H1 (cell line): ENCODE measurements at places on chromosomes 5 and 9. TPM values are rescaled to one million over a fixed set of nuclear protein-coding genes. Genes with fewer than 3 reads are reported as not detected.

Gene NR2F1-AS1
- total RNA-seq = 1.6 and 2.1 TPM in 2 replicates

Gene ZFP37
- total RNA-seq = 4.4 and 5.1 TPM in 2 replicates

Gene ITGA1
- 6.6 and 9.0 TPM in 2 replicates for total RNA-seq

Gene C9orf50
- not detected in 2 replicates for total RNA-seq

Gene LECT2
- total RNA-seq = not detected in 2 replicates

Gene CCL28
- not detected in 2 replicates for total RNA-seq

Gene HSD17B3
- total RNA-seq = not detected in 2 replicates

Gene IL17B
- not detected in 2 replicates for total RNA-seq

Gene CDC14B
- total RNA-seq = 43.7 and 44.6 TPM in 2 replicates

Gene FSD1L
- 4.8 and 6.2 TPM in 2 replicates for total RNA-seq

Gene ANXA2R
- 0.17 and 0.29 TPM in 2 replicates for total RNA-seq

Gene PCDHGA10
- 2.1 and 2.2 TPM in 2 replicates for total RNA-seq

Gene NRG2
- total RNA-seq = 0.21 and 0.54 TPM in 2 replicates

Gene DAB2IP
- 39.5 and 41.4 TPM in 2 replicates for total RNA-seq

- H3K36me3 ChIP-seq = peaks cover 5% of the 10 kb centered on the region; the same call in 1 of the 2 replicates
- DNase-seq = no peak
- H3K4me1 ChIP-seq = no peaks in the 10 kb centered on the region
- no peaks in the 10 kb centered on the region for H3K27me3 ChIP-seq
Measured at GRCh38 chr5:125564317-125564975, 818.0 kb upstream of the ZNF608 start.

DNA sequence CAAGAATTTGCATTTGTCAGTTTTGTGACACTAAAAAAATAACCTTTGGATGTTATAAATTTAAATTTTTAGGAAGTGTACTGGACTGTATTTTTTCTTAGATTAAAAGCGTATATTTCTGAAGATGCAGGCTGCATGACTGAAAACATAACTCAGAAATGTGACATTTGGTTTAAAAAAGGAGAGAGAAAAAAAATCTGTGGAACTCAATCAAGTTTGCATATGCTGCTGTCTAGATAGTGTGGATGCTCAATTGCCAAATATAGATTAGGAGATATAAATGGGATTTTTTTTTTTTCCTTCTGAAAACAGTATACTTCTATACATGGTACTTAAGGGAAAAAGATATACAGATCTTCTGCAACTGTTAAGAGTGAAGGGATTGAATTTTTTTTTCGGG lies 402.3 kb downstream of the TAF11L14 start:
- H3K4me3 ChIP-seq = no peak overlapping the region
- no peak overlapping the region for H3K27ac ChIP-seq
- no peak for DNase-seq
- no peaks in the 10 kb centered on the region for H3K36me3 ChIP-seq

DNA sequence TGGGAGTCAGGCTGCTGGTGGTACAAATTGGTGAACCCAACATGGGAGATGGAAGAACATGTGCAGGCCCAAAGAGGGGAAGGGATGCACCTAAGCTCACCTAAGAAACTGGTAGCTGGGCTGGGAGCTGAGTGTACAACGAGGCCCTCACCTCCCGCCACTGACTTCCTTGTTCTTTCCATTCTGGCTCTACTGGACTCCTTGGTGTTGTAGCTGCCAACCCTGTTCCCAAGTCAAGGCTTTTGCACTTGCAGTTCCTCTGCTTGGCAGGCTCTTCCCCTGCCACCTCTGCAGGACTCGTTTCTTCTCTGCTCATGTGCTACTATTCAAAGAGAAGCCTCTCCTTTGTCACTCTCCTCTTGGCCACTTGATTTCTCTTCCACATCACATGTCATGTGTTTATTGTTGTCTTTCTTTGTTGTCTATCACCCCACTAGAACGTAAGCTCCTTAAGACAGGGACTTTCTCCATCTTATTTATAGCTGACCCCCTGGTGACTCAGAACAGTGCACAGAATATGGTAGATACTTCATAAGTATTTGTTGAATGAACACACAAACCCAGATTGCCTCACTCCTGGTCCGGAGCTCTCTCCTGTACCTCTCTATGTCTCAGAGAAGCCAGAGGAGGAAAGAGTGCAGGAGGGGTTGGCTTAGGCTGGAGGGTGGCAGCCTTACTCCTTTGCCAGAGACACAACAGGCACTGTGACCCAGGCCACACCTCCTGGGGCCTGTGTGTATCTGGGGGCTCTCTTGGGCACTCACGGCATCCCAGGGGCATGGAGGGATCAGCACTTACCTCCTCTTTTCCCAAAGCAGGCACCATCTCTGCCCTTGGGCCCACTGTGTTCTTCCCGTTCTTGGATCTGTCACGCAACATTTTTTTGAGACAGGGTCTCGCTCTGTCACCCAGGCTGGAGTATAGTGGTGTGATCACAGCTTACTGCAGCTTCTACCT lies 5.2 kb upstream of the SPINK4 start:
- DNase-seq = no peak
- no peaks in the 10 kb centered on the region for H3K36me3 ChIP-seq
- H3K4me1 ChIP-seq = no peaks in the 10 kb centered on the region

DNA sequence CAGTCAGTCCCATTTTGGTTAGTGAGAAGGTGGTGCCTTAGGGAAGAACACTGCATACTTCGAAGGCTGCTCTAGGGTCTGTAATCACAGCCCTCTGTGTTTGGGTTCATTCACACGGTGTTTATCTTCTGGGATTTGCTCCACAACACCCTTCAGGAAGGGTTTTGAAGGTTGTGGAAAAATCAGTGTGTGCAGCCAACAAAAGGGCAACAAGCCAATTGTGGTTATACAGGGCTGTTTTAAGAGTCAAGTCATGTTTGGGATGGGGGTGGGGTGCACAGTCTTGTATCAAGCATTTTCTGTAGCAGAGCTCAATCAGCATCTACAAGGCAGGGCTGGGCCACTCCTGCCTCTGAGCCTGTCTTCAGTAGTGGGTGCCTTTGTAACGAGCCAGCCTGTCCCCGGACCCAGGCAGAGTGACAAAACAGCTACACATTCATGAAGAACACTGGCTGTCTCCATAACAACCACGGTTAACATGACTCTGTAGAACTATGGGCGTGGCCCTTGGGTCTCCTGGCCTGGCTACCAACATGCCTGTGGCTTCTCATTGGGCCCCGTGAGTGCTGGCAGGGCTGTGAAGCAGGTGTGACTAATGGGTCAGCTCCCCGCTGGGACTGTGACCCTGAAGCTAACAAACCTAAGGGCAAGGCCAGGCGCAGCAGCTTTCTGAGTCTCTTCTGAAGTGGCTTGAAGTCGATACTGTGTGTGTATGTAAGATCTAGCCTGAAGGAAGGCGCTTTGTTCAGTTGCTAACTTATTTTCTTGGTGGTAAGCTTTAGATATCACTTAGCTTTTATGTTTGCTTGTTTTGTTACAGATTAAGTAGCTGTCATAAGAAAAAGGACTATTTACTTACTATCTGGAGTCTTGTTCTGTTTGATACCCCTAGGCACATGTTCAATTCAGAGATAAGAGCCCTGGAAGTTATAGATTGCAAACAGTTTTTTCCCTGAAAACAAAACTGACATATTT lies 27.9 kb upstream of the GOLM1 start:
- peaks cover 5% of the 10 kb centered on the region for H3K4me1 ChIP-seq
- DNase-seq = peak; percentile 68
- no peaks in the 10 kb centered on the region for H3K27me3 ChIP-seq
- H3K36me3 ChIP-seq = no peaks in the 10 kb centered on the region

GRCh38 chr5:175697846-175698245 lies 40.0 kb downstream of the HRH2 start:
- H3K4me1 ChIP-seq = peaks cover 2% of the 10 kb centered on the region; the same call in 1 of the 2 replicates
- no peak overlapping the region for H3K4me3 ChIP-seq
- no peaks in the 10 kb centered on the region for H3K36me3 ChIP-seq
- no peaks in the 10 kb centered on the region for H3K27me3 ChIP-seq
- no peak for DNase-seq

GRCh38 chr5:128778474-128778873 lies 186.8 kb upstream of the SLC27A6 start:
- DNase-seq = no peak
- H3K36me3 ChIP-seq = no peaks in the 10 kb centered on the region
- no peaks in the 10 kb centered on the region for H3K27me3 ChIP-seq
- peaks cover 3% of the 10 kb centered on the region for H3K4me1 ChIP-seq
- no peak overlapping the region for H3K4me3 ChIP-seq

GRCh38 chr5:108432024-108432423 lies 50.1 kb upstream of the FBXL17 start:
- DNase-seq = no peak
- no peak overlapping the region for H3K4me3 ChIP-seq
- no peaks in the 10 kb centered on the region for H3K36me3 ChIP-seq
- H3K4me1 ChIP-seq = no peaks in the 10 kb centered on the region
- H3K27ac ChIP-seq = no peak overlapping the region

- H3K27ac ChIP-seq = no peak overlapping the region
- no peak overlapping the region for H3K4me3 ChIP-seq
- no peaks in the 10 kb centered on the region for H3K36me3 ChIP-seq
- no peaks in the 10 kb centered on the region for H3K4me1 ChIP-seq
- no peak for DNase-seq
Measured at GRCh38 chr5:169548315-169548714, 35.3 kb upstream of the SPDL1 start.

DNA sequence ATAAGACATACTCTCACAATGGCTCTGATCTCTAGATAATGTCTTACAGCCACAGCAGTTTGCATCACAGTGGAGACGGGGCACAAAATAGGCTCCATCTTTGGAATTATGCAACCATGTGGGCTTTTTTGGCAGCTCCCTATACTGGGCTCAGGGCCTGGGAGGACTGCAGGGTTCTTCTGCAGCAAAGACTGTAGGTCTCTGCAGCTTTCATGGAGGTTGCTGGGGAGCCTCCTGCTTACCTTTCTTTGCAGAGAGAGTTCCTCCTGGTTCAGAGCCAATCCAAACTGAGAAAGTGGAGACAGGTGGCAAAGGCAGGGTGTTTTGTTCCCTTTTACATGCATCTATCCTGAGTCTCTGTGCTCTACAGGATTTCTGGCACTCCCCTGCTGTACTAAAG lies 558.0 kb downstream of the TLR4 start:
- H3K4me1 ChIP-seq = no peaks in the 10 kb centered on the region
- no peaks in the 10 kb centered on the region for H3K36me3 ChIP-seq
- H3K27me3 ChIP-seq = no peaks in the 10 kb centered on the region
- no peak for DNase-seq
- no peak overlapping the region for H3K4me3 ChIP-seq
- H3K27ac ChIP-seq = no peak overlapping the region

DNA sequence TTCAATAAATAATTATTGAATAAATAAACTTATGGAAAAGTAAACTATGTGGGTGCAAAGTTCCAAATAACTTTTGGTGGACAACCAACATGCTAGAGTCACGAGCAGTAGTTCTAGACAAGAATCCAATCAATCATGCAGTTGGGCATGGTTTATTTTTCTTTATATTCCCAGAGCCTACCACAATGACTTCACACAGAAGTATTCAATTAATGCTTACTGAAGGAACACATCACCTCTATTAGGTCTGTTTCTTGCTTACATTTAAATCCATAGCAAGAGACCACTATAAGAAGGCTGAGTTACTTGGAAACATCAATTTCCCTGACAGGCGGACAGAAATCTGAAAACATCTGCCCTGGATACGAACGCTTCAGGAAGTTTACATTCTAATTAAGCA lies 214.2 kb downstream of the TMEM232 start:
- peaks cover 7% of the 10 kb centered on the region for H3K4me1 ChIP-seq
- no peaks in the 10 kb centered on the region for H3K36me3 ChIP-seq
- H3K4me3 ChIP-seq = no peak overlapping the region
- no peak overlapping the region for H3K27ac ChIP-seq
- H3K27me3 ChIP-seq = no peaks in the 10 kb centered on the region
- DNase-seq = no peak

DNA sequence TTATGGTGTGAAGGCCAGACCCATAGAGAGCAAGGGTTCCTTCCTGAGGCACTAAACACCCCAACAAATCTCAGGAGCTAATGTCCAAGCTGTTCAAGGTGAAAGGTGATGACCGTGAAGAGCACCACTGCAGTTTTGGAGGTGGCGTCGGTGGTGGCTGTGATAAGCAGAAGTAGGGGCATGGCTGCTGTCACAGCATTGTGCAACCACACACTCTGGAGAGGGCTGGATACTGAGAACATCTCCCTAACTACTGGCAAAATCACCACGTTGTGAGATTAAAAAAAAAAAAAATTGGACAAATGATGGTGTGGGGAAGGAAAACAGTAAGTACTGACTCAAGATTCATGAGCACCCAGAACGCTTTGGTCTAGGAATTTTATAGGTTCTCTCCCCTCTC lies 156.5 kb downstream of the PJA2 start:
- H3K36me3 ChIP-seq = no peaks in the 10 kb centered on the region; the same call in 1 of the 2 replicates
- no peak overlapping the region for H3K27ac ChIP-seq

DNA sequence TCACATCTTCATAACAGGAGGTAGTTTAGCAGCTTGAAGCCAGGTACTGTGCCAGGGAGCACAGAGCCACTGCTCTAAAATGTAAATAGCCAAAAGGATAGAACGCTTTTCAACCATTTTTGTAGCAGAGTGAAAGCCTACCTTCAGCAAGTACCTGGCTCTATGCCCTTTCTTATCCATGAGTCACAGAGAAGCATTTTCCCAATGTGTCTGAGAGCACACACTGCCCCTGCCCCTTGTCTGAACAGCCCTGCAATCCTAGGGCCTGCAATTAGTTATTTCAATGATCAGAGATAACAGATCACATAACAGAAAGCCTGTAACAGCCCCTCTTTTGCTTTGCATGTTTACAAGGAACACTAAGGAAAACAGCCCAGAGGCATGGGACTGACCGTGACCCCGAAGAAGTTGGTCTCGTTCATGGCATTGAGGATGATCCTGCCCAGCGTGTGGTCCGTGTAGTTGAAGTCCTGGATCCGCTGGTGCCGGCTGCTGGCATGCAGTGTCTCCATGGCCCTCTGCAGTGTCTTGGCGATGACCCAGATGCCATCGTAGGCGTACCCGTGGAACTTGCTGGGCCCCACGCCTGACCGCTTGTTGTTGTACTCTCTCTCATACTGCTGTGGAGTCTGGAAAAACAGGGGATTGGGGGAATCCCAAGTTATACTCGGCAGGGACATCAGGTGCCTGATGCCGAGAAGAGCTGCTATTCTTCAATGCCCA lies 198.3 kb upstream of the TBC1D2 start:
- peaks cover 1% of the 10 kb centered on the region; the same call in 1 of the 2 replicates for H3K4me1 ChIP-seq
- no peak for DNase-seq
- no peaks in the 10 kb centered on the region for H3K36me3 ChIP-seq
- H3K27me3 ChIP-seq = no peaks in the 10 kb centered on the region
- H3K4me3 ChIP-seq = no peak overlapping the region
- H3K27ac ChIP-seq = no peak overlapping the region

- DNase-seq = no peak
- H3K4me1 ChIP-seq = no peaks in the 10 kb centered on the region
- H3K27ac ChIP-seq = no peak overlapping the region
- H3K4me3 ChIP-seq = no peak overlapping the region
Measured at GRCh38 chr5:112491257-112491656, 72.2 kb upstream of the EPB41L4A start.

DNA sequence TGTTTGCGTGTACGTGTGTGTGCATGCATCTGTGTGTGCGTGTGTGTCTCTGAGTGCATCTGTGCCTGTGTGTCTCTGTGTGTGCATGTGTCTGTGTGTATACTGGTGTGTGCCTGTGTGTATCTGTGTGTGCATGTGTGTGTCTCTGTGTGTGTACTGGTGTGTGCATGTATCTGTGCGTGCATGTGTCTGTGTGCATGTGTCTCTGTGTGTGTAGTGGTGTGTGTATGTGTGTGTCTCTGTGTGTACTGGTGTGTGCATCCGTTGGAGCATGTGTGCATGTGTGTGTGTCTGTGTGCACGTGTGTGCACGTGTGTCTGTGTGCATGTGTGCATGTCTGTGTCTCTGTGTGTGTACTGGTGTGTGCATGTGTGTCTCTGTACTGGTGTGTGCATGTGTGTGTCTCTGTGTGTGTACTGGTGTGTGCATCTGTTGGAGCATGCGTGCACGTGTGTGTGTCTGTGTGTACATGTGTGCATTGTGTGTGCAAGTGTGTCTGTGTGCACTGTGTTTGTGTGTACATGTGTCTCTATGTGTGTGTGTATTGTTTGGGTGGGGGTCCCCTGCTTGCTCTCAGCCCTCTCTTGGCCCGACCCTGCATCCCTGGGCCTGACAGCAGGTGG lies 23.8 kb upstream of the NOTCH1 start:
- no peak overlapping the region for H3K4me3 ChIP-seq
- H3K27me3 ChIP-seq = no peaks in the 10 kb centered on the region
- H3K27ac ChIP-seq = peak overlapping the region; percentile 15; the same call in 1 of the 2 replicates
